ENCODE measurements at places on chromosomes 3 and 15.

GRCh38 chr3:152470095-152470494 lies 201.4 kb downstream of the MBNL1 start:
- no peak for DNase-seq
- H3K4me1 ChIP-seq, result no peaks in the 10 kb centered on the region
- H3K27me3 ChIP-seq, result no peaks in the 10 kb centered on the region
- peaks cover 12% of the 10 kb centered on the region for H3K36me3 ChIP-seq
- H3K27ac ChIP-seq, result no peak overlapping the region

DNA sequence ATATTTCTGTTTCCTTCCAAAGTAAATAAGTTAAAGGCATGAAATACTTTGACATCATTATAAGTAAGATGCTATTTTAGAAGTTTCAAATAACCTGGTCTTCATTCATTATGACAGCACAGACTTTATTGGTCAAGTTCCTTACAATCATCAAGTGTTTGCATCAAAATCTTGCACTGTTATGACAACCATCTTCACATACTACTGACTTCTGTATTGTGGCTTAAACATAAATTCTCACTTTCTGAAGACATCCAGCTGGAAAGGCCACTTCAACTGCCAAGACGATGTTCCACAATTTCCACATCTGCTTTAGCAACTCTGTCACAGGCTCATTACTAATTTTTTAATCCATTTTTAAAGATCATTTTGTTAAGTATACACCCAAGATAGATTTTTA lies 408.0 kb downstream of the MECOM start:
- no peak overlapping the region for H3K27ac ChIP-seq
- H3K36me3 ChIP-seq, result no peaks in the 10 kb centered on the region
- no peaks in the 10 kb centered on the region for H3K27me3 ChIP-seq
- DNase-seq, result peak; percentile 63
- no peaks in the 10 kb centered on the region for H3K4me1 ChIP-seq

- no peak overlapping the region for H3K4me3 ChIP-seq
- no peaks in the 10 kb centered on the region for H3K4me1 ChIP-seq
- no peaks in the 10 kb centered on the region for H3K27me3 ChIP-seq
- no peaks in the 10 kb centered on the region for H3K36me3 ChIP-seq
- no peak for DNase-seq
- no peak overlapping the region for H3K27ac ChIP-seq
Measured at GRCh38 chr15:32649342-32649741, 7.8 kb downstream of the SCG5 start.

- DNase-seq, result no peak
- H3K27me3 ChIP-seq, result no peaks in the 10 kb centered on the region
- no peaks in the 10 kb centered on the region for H3K36me3 ChIP-seq
- no peak overlapping the region for H3K27ac ChIP-seq
- H3K4me1 ChIP-seq, result no peaks in the 10 kb centered on the region
Measured at GRCh38 chr15:87228460-87228859, 1028.1 kb downstream of the NTRK3 start.

DNA sequence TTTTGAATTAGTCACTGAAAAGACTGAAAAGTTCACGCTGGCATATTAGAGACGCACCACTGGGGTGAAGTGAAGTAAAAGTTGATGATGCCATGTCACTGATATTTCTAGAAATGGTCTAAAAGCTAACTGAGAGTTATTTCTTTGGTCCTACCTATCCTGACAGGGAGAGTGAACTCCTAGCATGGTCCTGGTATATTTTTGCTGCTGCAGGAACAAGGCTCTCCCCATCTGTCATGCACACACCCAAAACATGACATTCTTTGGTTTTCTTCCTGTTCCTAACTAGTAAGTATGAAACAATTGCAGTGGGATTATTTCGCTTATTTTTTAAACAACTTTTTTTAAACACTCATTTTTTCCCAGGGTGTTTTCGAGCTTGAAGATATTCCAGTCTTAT lies 466.7 kb downstream of the ERC2 start:
- H3K27ac ChIP-seq, result no peak overlapping the region
- no peak overlapping the region for H3K4me3 ChIP-seq
- H3K36me3 ChIP-seq, result no peaks in the 10 kb centered on the region
- H3K4me1 ChIP-seq, result no peaks in the 10 kb centered on the region
- DNase-seq, result no peak

- peak; percentile 82 for DNase-seq
- H3K4me1 ChIP-seq, result peaks cover 48% of the 10 kb centered on the region
- peaks cover 29% of the 10 kb centered on the region for H3K36me3 ChIP-seq
- H3K27ac ChIP-seq, result peak overlapping the region; percentile 7
- H3K4me3 ChIP-seq, result peak overlapping the region; percentile 60
Measured at GRCh38 chr15:40906991-40907802, 12.9 kb downstream of the VPS18 start.

DNA sequence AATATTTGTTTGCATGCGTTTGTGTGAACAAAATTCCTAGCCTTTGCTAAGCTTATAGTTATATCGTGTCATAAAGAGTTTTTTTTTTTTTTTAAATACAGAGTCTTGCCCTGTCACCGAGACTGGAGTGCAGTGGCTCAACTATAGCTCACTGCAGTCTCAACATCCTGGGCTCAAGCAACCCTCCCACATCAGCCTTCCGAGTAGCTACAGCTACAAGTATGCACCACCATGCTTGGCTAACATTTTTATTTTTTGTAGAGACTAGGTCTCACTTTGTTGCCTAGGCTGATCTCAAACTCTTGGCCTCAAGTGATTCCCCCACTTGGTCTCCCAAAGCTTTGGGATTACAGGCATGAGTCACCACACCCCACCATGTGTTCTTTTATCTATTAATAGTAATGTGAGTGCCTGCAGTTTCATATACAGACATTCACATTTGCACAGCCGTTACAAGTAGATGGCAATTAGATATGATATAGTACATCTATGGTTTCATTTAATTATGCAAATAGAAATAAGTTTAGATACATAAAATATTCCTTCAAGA lies 848.6 kb downstream of the PDCD6IP start:
- no peak overlapping the region for H3K27ac ChIP-seq
- no peaks in the 10 kb centered on the region for H3K4me1 ChIP-seq
- no peaks in the 10 kb centered on the region for H3K36me3 ChIP-seq
- no peak overlapping the region for H3K4me3 ChIP-seq

DNA sequence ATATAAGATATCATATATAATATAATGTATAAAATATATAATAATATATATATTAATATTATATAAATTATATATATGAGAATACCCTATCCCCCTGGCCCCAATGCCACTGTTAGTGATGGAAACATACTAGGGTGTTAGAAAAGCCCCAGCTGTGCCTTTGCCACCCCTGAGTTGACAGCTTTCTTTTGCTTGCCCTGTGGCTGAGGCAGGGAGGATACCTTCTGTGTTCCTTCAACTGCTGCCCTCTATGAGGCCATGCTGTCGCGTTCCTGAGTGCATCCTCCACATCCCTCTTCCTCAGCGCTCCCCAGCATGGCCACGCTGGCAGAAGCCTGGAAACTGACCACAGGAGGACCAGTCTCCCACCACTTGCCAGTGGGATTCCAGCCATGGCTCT lies 26.3 kb downstream of the FAN1 start:
- H3K27me3 ChIP-seq, result no peaks in the 10 kb centered on the region
- peaks cover 56% of the 10 kb centered on the region for H3K36me3 ChIP-seq
- H3K27ac ChIP-seq, result no peak overlapping the region
- DNase-seq, result no peak

DNA sequence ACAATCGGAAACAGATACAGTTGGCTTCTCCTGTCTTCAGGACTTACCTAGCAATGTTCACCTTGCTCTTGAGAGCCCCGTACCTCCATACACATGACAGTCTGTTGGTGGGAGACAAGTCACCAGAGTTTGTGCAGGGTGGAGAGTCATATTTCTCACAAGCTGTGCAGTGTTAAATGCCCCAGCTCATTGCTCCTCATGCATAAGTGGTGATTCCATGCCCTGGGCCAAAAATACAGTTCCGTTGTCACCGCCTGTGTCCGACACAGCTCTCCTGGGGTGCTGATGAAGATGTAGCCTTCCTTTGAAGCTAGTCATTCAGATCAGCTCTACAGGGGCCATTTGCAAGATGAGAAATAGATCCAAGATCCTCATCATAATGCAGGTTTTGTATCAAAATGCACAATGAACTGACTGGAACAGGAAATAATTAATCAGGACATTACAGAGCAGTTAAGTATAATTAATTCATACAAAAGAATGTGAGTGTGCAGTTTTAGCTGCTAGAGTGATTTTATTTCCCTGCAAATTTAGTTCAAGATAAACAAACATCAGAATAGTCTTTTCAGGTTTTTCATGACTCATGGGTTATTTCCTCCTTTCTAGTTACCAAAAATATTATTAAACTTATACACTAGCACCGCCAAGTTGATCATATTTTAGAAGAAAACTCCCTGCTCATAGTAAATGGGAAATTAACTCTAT lies 66.5 kb downstream of the CD47 start:
- no peak overlapping the region for H3K4me3 ChIP-seq
- H3K4me1 ChIP-seq, result peaks cover 8% of the 10 kb centered on the region
- DNase-seq, result no peak
- no peaks in the 10 kb centered on the region for H3K27me3 ChIP-seq
- H3K27ac ChIP-seq, result no peak overlapping the region
